Central memory CD8-positive, alpha-beta T cell (primary cell): ENCODE measurements at places on chromosomes 3 and 15.

- DNase-seq, result no peak
- no peak overlapping the region for H3K4me3 ChIP-seq
- peaks cover 5% of the 10 kb centered on the region for H3K4me1 ChIP-seq
- H3K27ac ChIP-seq, result no peak overlapping the region
- H3K36me3 ChIP-seq, result no peaks in the 10 kb centered on the region
Measured at GRCh38 chr3:8621872-8622271, 22.7 kb downstream of the SSUH2 start.

- H3K4me3 ChIP-seq, result no peak overlapping the region
- no peaks in the 10 kb centered on the region for H3K4me1 ChIP-seq
- no peaks in the 10 kb centered on the region for H3K36me3 ChIP-seq
- no peak for DNase-seq
- no peak overlapping the region for H3K27ac ChIP-seq
Measured at GRCh38 chr3:116524453-116525210, 79.3 kb upstream of the LSAMP start.

GRCh38 chr15:93413745-93414144 is 324.7 kb upstream of the RGMA start:
- no peak for DNase-seq
- H3K4me3 ChIP-seq, result no peak overlapping the region
- peaks cover 53% of the 10 kb centered on the region for H3K27me3 ChIP-seq
- H3K36me3 ChIP-seq, result no peaks in the 10 kb centered on the region

DNA sequence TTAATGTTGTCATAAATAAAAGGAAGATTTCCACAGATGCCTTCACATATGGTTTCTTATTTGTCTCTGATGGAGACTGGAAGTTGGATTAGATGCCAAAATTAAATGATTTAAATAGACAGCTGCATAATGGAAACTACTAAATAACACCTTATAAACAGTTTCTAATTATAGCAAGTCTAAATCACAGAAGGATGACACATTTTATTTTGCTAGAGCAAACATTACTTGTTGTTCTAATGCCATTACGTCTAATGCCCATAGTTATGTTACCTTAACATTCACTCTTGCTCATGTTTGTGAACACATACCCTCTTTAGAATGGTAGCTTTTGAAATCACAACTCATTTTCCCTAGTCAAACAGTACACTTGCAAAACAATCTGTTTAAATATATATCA is 92.8 kb downstream of the ZIC4 start:
- H3K27ac ChIP-seq, result no peak overlapping the region
- H3K4me1 ChIP-seq, result no peaks in the 10 kb centered on the region
- DNase-seq, result no peak
- peaks cover 2% of the 10 kb centered on the region for H3K36me3 ChIP-seq
- H3K4me3 ChIP-seq, result no peak overlapping the region

DNA sequence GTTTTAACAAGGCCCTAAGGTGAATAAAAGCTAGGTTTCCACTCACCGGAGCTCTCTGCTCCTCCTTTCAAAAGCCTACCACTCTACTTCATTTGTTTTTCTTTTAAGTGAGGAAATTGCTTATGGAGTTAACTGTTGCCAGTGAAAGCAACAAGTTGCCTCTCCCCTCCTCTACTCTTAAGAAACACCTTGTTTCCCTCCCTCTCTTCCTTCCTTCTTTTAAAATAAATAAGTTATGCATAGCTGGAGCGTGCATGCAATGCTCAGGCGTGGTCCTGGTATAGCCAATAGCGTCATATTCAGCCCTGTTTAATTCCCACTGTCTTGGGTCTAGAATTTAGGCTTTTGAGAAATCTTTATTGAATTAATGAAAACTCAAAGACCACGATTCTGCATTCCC is 101.1 kb upstream of the IGF1R start:
- H3K36me3 ChIP-seq, result no peaks in the 10 kb centered on the region
- no peak overlapping the region for H3K27ac ChIP-seq
- no peaks in the 10 kb centered on the region for H3K4me1 ChIP-seq
- DNase-seq, result no peak
- peak overlapping the region; percentile 32 for H3K4me3 ChIP-seq
- H3K27me3 ChIP-seq, result peaks cover 61% of the 10 kb centered on the region

GRCh38 chr3:155185631-155186071 is 105.5 kb downstream of the MME start:
- no peaks in the 10 kb centered on the region for H3K27me3 ChIP-seq
- no peak overlapping the region for H3K27ac ChIP-seq
- H3K4me3 ChIP-seq, result no peak overlapping the region
- DNase-seq, result no peak
- no peaks in the 10 kb centered on the region for H3K4me1 ChIP-seq

DNA sequence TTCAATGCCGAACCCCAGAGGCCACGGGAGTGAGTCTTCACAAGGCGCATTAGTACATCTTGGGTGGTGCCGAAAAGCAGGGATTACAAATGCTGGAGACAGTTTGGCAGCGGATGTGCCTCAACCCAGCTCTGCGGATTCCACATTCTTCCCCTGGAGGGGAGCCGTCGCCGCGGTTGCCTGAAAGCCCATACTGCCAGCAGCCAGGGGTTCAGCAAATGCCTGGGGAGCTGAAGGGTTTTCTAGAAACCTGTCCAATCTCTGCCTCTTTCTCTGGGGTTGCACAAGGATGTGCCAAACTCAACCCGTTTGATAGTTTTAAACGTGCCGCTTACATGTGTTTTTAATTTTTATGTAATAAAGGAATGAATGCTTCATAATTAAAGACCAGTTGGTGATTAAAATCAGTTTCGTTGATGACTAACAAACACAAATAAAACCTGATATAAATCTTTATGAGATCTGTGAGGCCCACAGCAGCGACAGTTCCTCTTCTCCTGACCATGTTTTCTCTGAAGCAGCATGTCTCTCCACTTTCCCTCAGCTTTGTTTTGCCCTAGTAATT is 74.6 kb upstream of the LEKR1 start:
- no peak overlapping the region for H3K4me3 ChIP-seq
- H3K36me3 ChIP-seq, result no peaks in the 10 kb centered on the region
- H3K27me3 ChIP-seq, result peaks cover 24% of the 10 kb centered on the region
- peak overlapping the region; percentile 7 for H3K27ac ChIP-seq

DNA sequence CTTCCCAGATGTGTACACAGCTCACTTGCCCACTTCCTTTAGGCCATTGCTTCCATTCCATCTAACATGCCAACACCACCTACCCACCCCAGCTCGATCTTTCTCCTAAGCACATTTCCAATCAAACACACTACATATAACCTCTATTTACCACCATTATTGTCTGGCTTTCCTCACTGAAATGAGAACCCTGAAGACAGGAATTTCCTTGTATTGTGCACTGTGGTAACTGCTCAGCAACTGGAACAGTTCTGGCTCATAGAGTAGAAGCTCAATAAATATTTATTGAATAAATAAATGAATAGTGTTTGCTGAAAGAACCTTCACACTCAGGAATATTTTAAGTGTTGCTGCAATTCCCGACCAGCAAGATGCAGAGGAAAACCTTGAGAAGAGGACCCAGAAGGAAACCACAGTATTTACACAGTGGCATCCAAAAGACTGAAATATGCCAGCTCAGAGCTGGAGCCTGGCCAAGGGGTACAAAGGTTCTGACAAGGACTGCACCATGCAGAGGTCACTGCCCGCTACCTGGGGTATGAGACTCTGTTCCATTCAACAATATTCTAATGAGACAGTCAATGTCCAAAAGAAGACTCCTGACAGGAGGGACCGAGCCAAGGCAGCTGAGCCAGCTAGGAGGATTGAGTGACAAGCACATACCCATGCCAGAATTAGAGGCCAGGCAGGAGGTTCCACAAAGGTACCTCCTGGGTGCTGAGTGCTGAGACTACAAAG is 168.8 kb downstream of the NUP210 start:
- no peaks in the 10 kb centered on the region for H3K4me1 ChIP-seq
- peaks cover 59% of the 10 kb centered on the region for H3K27me3 ChIP-seq
- H3K27ac ChIP-seq, result no peak overlapping the region

- no peaks in the 10 kb centered on the region for H3K4me1 ChIP-seq
- H3K4me3 ChIP-seq, result no peak overlapping the region
- H3K27ac ChIP-seq, result no peak overlapping the region
- H3K27me3 ChIP-seq, result peaks cover 9% of the 10 kb centered on the region
- peaks cover 2% of the 10 kb centered on the region for H3K36me3 ChIP-seq
- no peak for DNase-seq
Measured at GRCh38 chr15:73455876-73456275, 12.9 kb downstream of the REC114 start.

GRCh38 chr3:129014148-129014547 is 13.0 kb downstream of the EFCC1 start:
- H3K4me1 ChIP-seq, result peaks cover 42% of the 10 kb centered on the region
- H3K4me3 ChIP-seq, result no peak overlapping the region
- no peak for DNase-seq
- no peaks in the 10 kb centered on the region for H3K27me3 ChIP-seq

DNA sequence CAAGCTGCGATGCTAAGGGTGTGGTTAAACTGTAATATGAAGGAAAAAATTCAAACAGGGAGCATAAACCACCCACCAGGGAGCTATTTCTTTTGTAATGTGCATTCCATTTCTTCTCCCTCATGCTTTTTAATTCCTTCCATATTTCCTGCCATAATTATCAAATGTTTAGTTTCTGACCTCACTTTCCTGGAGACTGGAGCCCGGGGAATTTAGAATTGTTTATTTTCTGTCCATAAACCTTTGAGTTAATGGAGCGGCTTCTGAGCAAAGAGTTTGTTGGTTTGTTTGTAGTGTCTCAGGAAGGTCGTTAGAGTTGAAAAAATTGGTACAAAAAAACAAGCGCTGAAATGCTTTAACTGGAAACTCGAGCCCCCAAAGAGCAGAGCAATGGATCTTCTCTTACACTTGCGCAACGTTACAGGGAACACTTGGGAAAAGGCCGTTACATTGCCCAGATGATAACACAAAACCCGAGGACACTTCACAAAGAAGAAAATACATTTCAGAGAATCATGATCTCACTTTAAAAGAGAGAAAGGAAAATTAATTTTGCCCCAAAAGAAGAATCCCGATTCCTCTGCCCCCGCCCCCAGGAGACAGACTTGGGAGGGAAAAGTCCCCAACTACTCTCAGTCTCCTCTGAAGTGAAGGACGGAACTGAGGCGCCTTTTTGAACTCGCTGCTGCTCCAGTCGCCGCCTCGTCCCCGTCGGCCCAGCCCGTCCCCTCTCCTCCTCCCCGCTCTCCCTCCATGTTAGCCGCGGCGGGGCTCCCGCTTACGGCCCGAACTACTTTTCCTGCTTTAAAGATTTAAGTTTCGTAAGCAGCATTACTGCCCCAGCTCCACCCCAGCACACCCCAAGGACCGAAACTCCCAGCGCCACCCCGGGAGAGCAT is 842 bp downstream of the FSTL1 start:
- H3K4me3 ChIP-seq, result peak overlapping the region; percentile 65
- no peak overlapping the region for H3K27ac ChIP-seq
- H3K4me1 ChIP-seq, result no peaks in the 10 kb centered on the region
- no peak for DNase-seq
- H3K27me3 ChIP-seq, result peaks cover 71% of the 10 kb centered on the region

DNA sequence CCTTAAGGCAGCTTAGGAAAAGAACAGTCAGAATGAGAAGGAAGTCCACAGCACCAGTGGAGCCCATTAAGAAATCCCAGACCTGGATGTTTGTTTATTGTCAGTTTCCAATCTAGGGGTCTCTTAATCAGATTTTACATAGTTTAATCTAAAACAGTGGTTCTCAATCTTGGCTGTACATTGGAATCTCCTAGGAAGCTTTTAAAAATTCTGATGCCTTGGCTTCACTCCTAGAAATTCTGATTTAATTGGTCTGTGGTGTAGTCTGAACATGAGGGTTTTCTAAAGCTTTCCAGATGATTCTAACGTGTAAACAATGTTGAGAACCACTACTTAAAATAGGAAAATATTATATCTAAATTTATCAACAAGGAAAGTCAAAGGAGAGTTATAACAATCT is 56.6 kb upstream of the SPRED1 start:
- H3K27me3 ChIP-seq, result peaks cover 49% of the 10 kb centered on the region
- no peak overlapping the region for H3K27ac ChIP-seq
- H3K4me3 ChIP-seq, result no peak overlapping the region
- H3K36me3 ChIP-seq, result no peaks in the 10 kb centered on the region

DNA sequence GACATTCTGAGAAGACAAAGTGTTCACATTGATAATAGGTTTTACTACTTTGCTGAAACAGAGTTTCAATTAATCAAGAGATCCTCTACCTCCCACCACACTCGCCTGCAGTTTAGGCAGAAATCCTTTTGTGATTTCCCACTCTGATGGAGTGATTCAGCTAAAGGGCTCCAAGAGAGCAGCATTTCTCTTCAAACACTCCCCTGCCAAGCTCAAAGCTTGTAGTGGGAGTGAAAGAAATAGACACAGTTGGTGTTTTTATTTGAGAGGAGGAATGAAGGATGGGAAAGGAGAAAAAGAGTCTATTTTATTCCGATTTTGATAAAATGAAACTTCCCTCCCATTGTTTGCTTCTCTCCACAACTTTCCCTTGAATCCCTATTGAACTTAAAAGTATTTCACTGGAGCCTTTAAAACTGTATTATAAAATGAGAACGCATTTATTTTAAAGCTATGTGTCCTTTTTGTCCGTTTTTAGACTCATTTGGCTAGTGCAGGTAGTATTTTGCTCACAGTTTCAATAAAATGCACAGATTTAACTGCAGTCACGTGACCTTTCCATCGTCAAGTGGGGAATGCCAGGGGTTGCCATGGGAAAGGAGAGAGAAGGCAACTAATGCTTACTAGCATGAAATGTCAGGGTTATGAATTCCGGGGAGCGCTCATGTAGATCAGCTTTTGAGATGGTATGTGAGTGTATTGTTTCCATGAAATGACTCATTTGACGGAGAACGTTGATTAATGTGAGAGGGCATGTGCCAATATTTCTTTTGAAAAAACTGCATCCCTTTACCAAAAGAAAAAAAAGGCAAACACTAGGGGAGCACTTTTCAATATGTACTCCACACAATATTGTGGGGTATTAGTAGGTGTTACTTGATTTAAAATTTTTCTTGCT is 7.7 kb upstream of the OSBPL11 start:
- no peaks in the 10 kb centered on the region for H3K36me3 ChIP-seq
- no peak for DNase-seq
- no peaks in the 10 kb centered on the region for H3K27me3 ChIP-seq
- H3K4me3 ChIP-seq, result no peak overlapping the region
- no peak overlapping the region for H3K27ac ChIP-seq
- no peaks in the 10 kb centered on the region for H3K4me1 ChIP-seq

DNA sequence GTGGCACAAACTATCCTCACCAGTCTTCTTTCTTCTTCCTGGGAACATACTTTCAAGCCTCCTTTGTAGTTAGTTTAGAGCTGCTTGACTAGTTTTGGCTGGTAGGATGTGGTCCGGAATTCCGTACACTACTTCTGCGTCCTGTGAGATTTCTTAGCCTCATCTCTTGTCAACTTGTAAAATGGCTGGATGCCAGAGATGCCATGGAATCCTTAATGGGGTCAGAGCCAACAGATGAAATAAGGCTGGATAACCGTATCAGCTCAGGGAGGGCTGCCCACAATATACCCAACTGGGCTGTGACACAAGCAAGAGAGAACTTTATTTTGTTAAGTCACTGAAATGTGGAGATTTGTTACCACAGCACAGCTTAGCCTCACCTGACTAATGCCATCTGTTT is 466.9 kb upstream of the MDFIC2 start:
- no peaks in the 10 kb centered on the region for H3K36me3 ChIP-seq
- H3K4me1 ChIP-seq, result no peaks in the 10 kb centered on the region
- no peak overlapping the region for H3K4me3 ChIP-seq
- DNase-seq, result no peak
